PC-9 (cell line): ENCODE measurements at places on chromosomes 2 and 18. TPM values are rescaled to one million over a fixed set of nuclear protein-coding genes. Genes with fewer than 3 reads are reported as not detected.

DNA sequence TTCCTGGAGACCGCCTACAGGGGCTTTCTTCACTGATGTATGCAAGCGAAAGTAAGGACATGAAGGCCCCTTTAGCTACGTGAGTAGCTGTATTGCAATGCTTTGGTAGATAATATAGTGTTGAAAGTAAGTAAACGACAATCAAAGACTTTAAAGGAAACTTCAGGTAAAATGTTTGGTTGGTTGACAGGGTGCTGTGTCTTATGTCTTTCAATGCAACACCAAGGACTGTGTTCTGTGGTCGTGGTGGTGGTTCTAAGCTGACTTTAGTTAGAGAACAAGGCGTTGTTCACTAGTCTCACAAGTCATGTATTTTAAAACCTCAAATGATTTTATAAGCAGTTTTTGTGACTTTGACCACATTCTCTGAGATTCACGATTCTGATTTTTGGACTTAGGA, 58.0 kb upstream of the CABYR start:
- no peak overlapping the region for H3K4me3 ChIP-seq
- DNase-seq, result no peak
- H3K36me3 ChIP-seq, result no peaks in the 10 kb centered on the region
- H3K27ac ChIP-seq, result no peak overlapping the region

DNA sequence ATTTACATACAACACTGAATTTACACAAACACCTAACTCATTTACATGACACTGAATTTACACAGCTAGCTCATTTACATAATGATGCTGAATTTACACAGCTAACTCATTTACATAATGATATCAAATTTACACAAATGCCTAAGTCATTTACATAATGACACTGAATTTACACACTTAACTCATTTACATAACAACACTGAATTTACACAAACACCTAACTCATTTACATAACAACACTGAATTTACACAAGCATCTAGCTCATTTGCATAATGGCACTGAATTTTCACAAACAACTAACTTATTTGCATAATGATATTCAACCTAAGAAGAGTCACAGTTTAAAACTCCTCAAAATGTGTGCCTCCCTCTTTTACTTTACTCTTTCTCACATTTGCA, 511.7 kb downstream of the GALR1 start:
- no peak overlapping the region for H3K27ac ChIP-seq
- peaks cover 38% of the 10 kb centered on the region for H3K27me3 ChIP-seq
- H3K4me3 ChIP-seq, result no peak overlapping the region
- H3K36me3 ChIP-seq, result no peaks in the 10 kb centered on the region

GRCh38 chr2:11498543-11499034, 32.6 kb upstream of the E2F6 start:
- no peaks in the 10 kb centered on the region for H3K36me3 ChIP-seq
- peaks cover 26% of the 10 kb centered on the region; the same call in 1 of the 2 replicates for H3K27me3 ChIP-seq
- H3K4me1 ChIP-seq, result peaks cover 6% of the 10 kb centered on the region
- H3K27ac ChIP-seq, result no peak overlapping the region
- H3K4me3 ChIP-seq, result no peak overlapping the region
- DNase-seq, result peak; percentile 38

The MOGAT1 gene
- 0.35 and 0.65 TPM in 2 replicates for total RNA-seq

The CD207 gene
- not detected in 2 replicates for total RNA-seq

The GAL3ST2 gene
- total RNA-seq, result 3.9 and 4.3 TPM in 2 replicates

GRCh38 chr2:63344575-63345284, 243.5 kb downstream of the WDPCP start:
- no peaks in the 10 kb centered on the region for H3K4me1 ChIP-seq
- H3K27ac ChIP-seq, result no peak overlapping the region
- H3K27me3 ChIP-seq, result no peaks in the 10 kb centered on the region
- no peak for DNase-seq
- H3K4me3 ChIP-seq, result no peak overlapping the region

The BOLL gene
- not detected in 2 replicates for total RNA-seq

The KCNIP3 gene
- total RNA-seq, result 3.5 and 4.5 TPM in 2 replicates

The TEKT4 gene
- total RNA-seq, result 0.15 TPM in 1 of 2 replicates, not detected in the other

The ZDBF2 gene
- total RNA-seq, result 19.6 and 21.5 TPM in 2 replicates

The SAG gene
- not detected in 2 replicates for total RNA-seq

DNA sequence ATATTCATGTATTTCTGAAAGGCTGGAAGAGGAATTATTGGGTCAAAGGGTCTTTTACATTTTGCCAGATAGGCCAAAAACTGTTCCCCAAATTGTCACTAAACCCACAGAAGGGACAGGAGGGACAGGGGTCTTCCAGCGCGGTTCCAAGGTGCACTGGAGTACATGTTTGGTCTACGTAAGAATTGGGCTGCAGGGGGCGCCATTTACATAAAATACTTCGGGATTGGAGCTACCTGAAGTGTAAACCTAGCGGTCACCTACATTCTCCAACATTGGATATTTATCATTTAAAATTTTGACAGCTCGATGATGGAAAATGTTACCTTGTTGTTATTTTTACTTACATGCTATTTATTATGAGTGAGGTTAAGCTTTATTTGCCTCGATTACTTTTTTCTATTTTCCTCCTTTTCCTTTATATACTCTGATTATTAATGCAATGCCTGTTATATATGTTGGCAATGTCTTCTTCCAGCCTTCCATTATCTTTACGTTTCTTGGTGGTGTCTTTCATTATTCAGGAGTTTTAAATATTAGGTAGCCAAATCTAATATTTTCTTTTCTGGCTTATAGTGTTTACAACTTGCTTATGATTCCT, 43.0 kb upstream of the RAB6C start:
- H3K27ac ChIP-seq, result no peak overlapping the region
- peaks cover 40% of the 10 kb centered on the region for H3K27me3 ChIP-seq
- no peaks in the 10 kb centered on the region for H3K4me1 ChIP-seq
- H3K36me3 ChIP-seq, result no peaks in the 10 kb centered on the region
- no peak overlapping the region for H3K4me3 ChIP-seq

- no peaks in the 10 kb centered on the region for H3K27me3 ChIP-seq
- DNase-seq, result peak; percentile 27
- peaks cover 43% of the 10 kb centered on the region for H3K4me1 ChIP-seq
- H3K27ac ChIP-seq, result peak overlapping the region; percentile 80
Observed at GRCh38 chr2:110114831-110115255, 779 bp downstream of the MALL start.

GRCh38 chr2:54639609-54640008, 83.9 kb upstream of the EML6 start:
- H3K36me3 ChIP-seq, result peaks cover 36% of the 10 kb centered on the region
- no peaks in the 10 kb centered on the region for H3K4me1 ChIP-seq
- H3K27ac ChIP-seq, result no peak overlapping the region
- H3K27me3 ChIP-seq, result no peaks in the 10 kb centered on the region
- no peak for DNase-seq

- H3K27me3 ChIP-seq, result no peaks in the 10 kb centered on the region
- H3K4me1 ChIP-seq, result peaks cover 55% of the 10 kb centered on the region
- peak; percentile 47 for DNase-seq
- no peak overlapping the region for H3K4me3 ChIP-seq
- H3K36me3 ChIP-seq, result no peaks in the 10 kb centered on the region
Observed at GRCh38 chr18:49731421-49731841, 81.9 kb downstream of the ACAA2 start.

- no peak overlapping the region for H3K27ac ChIP-seq
- no peaks in the 10 kb centered on the region for H3K27me3 ChIP-seq
- no peaks in the 10 kb centered on the region for H3K4me1 ChIP-seq
- DNase-seq, result no peak
- H3K36me3 ChIP-seq, result peaks cover 89% of the 10 kb centered on the region
Observed at GRCh38 chr2:43896906-43897305, 58.1 kb downstream of the ABCG8 start.

- H3K4me3 ChIP-seq, result no peak overlapping the region
- no peaks in the 10 kb centered on the region for H3K36me3 ChIP-seq
- H3K27ac ChIP-seq, result no peak overlapping the region
- DNase-seq, result no peak
Observed at GRCh38 chr2:187644486-187644885, 90.3 kb upstream of the TFPI start.

DNA sequence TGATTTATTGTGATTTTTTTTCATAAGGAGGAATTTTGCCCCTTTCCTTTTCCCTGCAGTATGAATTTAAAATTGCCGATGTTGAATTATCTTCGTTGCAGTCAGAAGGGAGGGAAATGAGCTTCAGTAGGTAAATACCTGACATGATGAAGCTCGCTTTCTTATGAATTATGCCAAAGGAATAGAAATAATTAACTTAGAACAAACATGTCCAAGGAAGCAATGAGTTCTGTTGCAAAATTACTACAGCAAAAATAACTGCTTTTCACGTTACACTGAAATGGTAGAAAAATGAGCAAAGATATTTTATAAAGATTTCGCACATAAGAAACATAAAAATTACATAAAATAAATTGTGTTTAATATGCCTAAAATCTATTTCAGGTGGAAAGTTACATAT, 91.1 kb upstream of the ZNF804A start:
- no peaks in the 10 kb centered on the region for H3K4me1 ChIP-seq
- H3K36me3 ChIP-seq, result no peaks in the 10 kb centered on the region
- DNase-seq, result no peak

The DOK6 gene
- total RNA-seq, result not detected in 2 replicates

DNA sequence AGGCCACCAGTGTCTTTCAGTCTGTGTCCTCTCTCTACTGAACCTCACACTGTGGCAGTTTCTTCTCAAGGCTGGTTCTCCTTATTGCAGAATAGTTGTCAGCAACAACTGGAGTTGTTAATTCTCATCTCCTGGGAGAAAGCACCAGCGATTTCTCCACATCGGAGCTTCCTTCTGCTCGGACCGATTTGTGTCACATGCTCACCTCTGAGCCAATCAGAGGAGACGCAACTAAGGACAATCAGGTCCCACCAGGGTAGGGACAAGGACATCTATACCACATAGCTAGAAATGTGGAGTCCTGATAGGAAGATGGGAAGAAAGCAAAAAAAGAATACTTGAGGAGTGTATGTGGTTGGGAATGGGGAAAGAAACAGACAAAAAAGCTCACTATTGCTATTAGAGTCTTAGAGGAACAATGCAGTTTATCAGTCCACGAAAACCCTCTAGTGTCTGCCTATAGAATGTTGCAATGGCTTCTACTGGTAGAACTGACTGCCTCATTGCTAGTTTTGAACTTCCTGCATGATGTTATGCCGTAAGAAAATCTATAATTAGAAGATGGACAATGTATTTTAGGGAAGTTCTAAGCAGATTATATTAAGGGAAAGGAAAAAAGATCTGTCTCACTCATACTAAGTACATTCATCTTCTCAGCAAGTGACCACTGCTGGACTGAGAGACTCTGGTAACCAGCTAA, 169.7 kb downstream of the CDCA7 start:
- H3K27me3 ChIP-seq, result peaks cover 23% of the 10 kb centered on the region
- no peaks in the 10 kb centered on the region for H3K4me1 ChIP-seq
- H3K4me3 ChIP-seq, result no peak overlapping the region

GRCh38 chr18:31105733-31106132, 3.5 kb upstream of the DSC2 start:
- H3K36me3 ChIP-seq, result no peaks in the 10 kb centered on the region
- no peaks in the 10 kb centered on the region for H3K27me3 ChIP-seq
- no peak overlapping the region for H3K4me3 ChIP-seq

DNA sequence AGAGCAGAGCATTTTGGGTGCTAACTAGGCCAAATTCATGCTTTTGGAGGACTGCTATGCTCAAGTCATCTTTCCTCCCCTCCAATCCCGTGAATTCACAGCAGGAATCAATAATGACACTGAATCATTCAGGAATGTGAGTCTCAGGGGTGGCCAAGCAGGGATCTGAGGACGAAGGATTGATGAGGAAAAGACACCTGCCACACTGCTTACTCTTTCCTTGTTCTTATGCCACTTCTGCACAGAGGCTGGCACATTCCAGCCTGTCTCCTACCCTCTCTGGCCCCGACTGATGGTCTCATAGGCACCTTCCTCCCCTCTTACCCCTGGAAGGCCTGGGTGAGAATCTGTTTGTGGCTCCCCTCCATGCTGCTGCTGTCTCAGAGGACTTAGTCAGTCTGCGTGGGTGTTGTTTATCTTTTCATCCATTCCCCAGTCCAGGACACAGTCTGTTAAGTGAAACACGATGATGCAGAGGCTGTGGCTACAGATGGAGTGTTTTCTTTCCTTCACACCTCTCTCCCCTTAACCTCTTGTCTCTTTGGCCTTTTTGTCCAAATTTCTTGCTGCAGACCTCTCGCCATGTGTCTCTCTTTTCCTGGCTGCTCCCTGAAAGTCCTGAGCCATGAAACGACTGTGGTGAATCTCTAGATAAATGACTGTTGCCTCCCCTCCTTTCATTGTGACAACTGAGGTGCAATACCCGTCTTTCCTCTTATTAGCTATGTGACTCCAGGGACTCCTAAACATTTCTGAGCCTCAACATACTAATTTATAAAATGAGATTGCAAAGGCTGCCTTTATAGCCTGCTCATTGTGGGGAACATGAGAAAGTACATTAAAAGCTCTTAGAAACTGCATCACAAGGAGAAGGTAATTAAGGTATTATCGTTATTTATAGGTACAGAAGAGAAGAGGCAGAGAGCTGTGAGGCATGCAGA, 86.9 kb downstream of the RDH14 start:
- no peaks in the 10 kb centered on the region for H3K4me1 ChIP-seq
- H3K27me3 ChIP-seq, result no peaks in the 10 kb centered on the region
- no peak for DNase-seq
- H3K27ac ChIP-seq, result no peak overlapping the region

DNA sequence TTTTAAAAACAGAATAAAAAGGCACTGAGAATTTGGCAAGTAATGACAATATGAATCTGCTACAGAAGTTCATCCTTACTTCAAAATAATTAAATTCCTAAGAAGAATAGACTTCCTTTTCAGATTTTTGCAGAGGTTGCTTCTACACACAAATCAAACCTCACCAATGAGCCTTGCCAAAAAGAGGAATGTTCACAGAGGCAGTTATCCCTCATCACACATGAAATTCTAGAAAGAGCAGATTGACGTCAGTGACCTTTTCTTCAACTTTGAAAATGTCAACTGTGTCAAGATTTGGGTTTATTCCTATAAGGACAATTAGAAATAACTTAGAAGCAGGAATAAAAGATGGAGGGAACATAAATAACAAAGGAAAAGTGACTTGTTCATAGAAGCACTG, 64.6 kb downstream of the MBD2 start:
- no peaks in the 10 kb centered on the region for H3K4me1 ChIP-seq
- DNase-seq, result no peak
- no peak overlapping the region for H3K27ac ChIP-seq

The RAX gene
- not detected in 2 replicates for total RNA-seq

DNA sequence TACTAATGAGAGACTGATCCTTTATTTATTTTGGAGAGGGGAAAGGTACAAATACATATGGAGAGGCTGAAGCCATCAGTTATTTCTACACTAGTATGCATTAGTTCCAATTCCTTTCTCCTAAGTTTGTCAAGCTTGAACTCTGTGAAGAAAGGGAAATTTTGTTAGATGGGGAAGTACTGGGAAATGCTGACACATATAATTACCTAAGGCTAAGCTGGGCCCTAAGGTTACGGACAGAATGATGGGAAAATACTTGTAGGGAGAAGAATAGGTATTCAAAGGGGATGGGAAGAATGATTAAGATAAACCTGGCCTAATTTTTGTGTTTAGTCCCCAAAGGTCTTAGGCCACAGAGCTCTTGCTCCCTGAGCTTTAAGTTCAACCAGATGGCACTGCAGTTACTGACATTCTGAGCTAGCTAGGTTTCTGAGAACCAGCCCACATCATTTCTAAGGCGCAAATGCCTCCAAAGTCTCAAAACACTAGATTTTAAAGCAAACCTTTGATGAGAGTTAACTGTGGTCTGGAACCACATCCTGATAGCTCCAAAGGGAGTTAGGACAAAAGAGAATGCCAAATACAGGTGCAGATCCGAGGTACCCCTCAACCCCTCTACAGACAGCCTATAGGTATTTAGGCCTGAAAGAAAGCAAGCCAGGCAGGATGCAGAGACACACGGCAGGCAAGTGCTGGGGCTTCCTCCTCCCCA, 2.7 kb downstream of the TMEM163 start:
- no peak for DNase-seq
- H3K4me3 ChIP-seq, result no peak overlapping the region
- H3K36me3 ChIP-seq, result no peaks in the 10 kb centered on the region
- no peak overlapping the region for H3K27ac ChIP-seq
- H3K27me3 ChIP-seq, result peaks cover 9% of the 10 kb centered on the region
